ENCODE measurements at places on chromosomes 3 and 15.

GRCh38 chr15:31296646-31297574 lies 29.7 kb upstream of the KLF13 start:
- DNase-seq: no peak

- DNase-seq: no peak
Measured at GRCh38 chr15:45180201-45180600, 7.6 kb downstream of the SHF start.

DNA sequence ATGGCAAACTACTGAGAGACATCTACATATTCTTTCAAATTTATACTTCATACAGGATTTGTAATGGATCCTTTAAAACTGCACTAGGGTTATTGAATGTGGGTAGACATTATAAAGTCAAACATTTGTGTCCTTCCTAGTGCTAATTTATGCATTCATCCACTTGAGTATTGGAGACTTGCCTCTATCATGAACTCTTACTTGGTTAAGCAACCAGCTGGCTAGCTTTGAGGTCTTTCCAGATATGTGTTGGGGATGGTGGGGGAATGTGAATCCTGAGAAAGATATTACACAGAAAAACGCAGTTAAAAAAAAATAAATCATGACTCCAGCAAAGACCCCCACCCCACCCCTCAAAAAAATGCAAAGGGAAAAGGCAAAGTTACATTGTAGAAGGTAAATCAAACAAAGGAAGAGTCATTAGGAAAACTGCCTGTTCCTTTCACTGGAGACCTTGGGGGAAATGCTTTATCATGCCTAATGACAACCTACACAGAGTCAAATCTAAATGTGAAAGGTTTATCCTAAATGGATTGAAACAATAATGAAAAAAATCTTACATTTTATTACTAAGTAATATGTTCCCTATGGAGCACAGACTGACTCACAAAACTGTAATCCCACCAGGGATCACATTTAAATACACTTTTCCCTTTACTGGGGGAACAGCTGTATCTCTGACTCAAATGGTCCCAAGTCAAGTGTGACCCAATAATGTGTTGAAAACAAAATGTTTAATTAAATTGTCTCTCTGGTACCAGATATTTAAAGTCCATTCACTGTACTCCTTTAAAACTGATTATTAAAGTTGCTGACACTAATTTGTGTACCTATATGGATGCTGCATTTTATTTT lies 522.3 kb downstream of the ROBO1 start:
- no peak for DNase-seq

- DNase-seq: no peak
Measured at GRCh38 chr3:73074781-73075180, 13.3 kb downstream of the EBLN2 start.

GRCh38 chr3:150956376-150956775 lies 16.2 kb downstream of the CLRN1 start:
- DNase-seq: no peak

- DNase-seq: no peak
Measured at GRCh38 chr3:23246651-23247050, 43.5 kb downstream of the UBE2E2 start.

DNA sequence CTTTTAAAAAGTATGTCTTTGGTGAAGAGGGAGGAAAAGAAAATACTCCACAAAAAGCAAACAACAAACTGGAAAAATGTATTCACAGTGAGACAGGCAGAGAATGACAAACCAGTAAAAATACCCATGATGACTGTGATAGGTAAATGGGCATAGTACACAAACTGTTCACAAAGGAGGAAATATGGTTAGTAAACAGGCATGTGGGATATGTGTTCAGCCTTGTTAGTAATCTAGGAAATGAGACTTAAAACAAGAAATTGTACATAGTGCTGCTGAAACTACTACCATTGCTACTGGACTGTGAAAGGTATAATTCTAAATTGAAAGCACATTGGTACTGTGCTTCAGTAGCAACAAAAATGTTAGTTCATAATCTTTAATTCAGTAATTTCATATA lies 50.1 kb downstream of the UBE2E2 start:
- DNase-seq: no peak

DNA sequence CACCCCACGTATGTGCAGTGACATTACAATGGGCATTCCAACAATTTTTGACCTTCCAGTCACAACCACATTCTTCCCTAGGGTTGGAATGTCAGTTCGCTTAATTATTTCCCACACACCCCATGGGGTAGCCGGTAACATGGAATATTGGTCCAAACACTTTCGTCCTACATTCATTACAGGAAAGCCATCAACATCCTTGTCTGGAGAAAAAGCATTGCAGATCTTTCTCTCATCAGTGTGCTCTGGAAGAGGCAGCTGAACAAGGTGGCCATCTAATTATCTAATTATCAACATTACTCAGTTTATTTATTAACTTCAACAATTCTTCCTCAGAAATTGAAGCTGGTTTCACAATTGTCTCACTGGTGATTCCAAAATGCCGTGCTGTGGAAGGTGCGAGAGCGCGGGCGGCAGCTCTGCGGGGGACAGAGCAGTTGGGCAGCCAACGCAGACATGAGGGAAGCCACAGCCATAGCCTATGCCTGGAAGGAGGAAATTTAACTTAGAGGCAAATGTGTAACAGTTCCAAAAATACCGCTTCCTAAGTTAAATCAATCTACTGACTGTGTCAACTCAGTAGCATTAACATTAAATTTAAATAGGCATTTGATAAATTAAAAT lies 1158.9 kb upstream of the EPHA6 start:
- DNase-seq: no peak

GRCh38 chr15:73957276-73957675 lies 31.0 kb downstream of the LOXL1 start:
- no peak for DNase-seq

DNA sequence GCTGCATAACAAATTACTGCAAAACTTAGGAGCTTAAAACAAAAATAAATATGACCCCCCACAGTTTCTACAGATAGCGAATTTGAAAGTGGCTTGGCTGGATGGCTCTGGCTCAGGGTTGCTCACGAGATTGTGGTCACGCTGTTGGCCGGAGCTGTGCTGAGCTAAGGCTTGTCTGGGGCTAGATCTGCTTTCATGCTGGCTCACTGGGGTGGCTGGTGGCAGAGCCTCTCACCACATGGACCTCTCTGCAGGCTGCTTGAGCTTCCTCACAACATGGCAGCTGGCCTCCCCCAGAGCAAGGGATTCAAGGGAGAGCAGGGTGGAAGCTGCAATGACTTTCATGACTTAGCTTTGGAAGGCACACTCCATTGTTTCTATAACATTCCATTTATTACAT lies 354.1 kb downstream of the SHQ1 start:
- no peak for DNase-seq

GRCh38 chr3:26081806-26082205 lies 291.9 kb downstream of the OXSM start:
- DNase-seq: no peak

- no peak for DNase-seq
Measured at GRCh38 chr15:75234191-75234810, 23.8 kb upstream of the GOLGA6C start.

DNA sequence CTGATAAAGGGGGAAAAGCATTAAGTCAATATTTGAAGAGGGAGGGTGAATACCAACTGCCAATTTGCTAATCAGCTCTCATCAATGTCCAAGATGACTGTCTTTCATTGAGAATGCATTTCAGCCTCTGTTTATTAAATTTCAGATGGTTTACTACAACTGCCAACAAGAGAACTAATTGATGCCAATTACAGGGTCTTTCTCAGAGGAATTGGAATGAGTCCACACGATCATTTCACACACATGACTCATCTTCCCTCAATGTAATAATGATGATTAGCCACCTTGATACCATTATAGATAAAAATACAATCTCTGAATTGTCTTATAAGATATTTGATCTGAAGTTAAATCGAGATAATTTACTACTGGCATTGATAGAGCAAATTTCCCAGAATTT lies 1274.4 kb downstream of the ROBO2 start:
- no peak for DNase-seq

DNA sequence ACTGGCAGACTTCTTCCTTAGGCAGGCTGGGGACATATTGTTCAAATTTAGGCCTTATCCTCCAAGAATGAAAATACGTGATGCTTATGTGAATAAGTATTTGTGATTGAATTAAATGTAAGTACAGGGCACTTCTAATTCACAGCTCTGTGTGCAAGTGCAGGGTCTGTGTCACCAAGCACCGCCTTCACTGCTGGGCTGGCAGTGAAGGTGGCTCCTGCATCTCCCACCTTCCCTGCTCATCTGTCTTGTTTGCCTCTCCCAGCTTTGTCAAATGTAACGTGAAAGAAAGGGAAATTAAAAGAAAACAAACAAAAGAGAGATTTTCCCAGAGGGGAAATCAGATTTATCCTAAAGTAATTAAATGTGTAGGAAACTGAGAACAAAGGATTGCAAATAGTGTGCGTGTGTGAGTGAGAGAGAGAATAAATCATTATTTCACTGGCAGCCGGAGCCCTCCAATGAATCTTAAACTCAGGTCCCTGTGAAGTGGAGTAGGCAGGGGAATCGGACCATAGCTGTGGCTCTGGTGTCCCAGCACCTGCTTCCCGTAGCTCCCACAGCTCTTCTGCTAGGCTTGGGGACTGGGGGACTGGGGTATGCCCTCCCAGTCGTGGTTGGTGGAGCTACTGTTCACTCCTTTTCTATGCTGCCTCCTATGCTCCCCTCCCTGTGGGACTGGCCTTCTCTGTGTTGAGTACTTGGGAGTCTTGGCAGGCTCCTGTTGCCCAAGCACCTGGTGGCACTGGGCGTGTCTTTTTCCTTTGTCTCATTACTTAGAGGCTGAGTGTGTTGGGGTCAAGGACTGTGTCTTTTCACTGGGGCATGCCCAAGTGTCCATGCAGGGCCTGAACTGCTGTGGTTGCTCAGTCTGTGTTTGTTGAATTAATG lies 222.2 kb downstream of the EPHB1 start:
- DNase-seq: no peak

GRCh38 chr15:42371096-42371495 lies 11.8 kb downstream of the CAPN3 start:
- no peak for DNase-seq

GRCh38 chr3:184503647-184504046 lies 57.9 kb upstream of the EPHB3 start:
- DNase-seq: no peak

- DNase-seq: no peak
Measured at GRCh38 chr3:58214484-58215316, 3.9 kb upstream of the DNASE1L3 start.

DNA sequence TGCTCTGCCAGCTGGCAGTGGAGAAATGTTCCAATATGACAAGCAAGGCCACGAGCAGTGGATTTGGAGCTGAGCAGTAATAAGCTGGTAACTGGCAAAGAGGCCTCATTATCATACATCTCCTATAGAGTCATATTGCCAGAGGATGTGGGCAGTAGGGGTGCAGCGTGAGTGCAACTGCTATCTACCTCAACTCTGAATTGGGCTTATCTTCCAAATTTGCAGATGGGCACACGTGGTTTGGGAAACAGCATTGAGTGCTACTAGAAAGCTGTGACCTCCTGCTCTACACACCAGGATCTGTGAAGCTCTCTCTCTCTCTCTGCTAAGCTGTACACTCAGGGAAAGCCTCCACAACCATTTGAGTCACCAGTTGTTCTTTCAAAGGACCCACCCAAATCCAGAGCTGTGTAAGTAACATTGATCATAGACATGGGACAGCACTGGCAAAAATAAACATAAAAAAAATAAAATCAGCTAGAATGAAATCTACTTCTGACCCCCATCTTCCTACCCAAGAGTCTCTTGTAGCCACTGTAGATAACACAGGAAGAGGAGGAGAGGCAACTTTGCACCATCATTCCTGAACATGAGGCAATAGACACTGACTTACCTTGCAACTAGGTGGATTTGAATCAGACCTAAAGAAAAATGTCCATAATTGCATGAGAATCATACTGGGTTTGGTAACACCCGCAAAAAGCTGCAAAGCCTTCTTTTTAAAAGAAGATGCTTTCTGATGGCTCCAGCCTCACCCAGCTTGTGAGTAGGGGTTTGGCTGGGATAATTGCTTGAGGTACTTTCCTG lies 82.9 kb upstream of the THBS1 start:
- no peak for DNase-seq

DNA sequence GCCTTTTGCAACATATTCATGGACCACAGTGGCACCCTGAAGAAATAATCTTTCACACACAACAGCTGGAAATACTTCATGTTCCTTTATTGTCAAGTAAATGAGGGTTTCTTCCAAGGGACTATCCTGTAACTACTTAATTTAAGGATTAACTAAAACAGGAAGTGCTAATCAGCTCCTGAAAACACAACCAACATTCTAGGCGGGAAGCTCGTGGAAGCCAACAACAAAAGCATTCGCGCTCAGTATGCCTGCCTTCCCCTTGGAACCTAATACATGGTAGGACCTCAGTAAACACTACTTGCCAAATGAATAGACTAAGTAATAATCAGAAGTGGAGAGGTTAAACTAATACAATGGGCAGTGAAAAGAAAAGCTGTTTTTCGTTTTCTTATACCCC lies 300.9 kb downstream of the RORA start:
- DNase-seq: peak; percentile 47

DNA sequence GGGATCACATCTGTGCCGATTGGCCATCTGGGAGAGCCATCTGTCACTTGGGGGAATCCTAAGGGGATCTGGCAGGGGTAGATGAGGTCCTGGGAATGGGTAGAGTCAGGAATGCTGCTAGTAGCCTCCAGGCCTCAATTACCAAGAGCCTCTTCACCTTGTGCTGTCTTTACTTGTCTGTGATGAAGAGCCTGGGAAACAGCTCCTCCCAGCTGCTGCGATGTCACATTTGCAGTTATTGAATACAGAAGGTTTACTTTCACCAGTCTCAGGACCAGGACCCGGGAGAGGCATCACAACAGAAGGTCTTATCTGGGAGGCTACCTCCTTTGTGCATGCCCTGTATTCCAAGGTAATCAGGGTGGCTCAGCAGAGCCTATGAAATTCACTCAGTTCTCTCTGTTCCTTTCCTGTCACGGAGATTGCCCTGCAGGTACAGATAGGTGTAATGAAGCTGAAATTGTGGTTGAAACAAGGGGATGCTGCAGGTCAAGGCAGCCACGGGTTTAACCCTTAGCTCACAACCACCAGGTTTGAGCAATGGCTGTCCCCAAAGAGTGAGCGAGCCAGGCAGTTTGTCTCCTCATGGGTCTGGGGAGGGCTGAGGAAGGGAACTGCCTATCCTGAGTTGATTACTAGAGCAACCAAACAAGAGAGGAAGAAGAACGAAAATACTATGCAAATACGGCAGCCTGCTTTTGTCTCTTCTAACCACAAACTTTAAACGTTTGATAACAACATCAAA lies 298.9 kb upstream of the RORA start:
- DNase-seq: no peak

- no peak for DNase-seq
Measured at GRCh38 chr3:184180165-184180564, 5.5 kb downstream of the AP2M1 start.

Data from NT2/D1 (cell line).